ENCODE measurements at places on chromosomes 7 and 10.

DNA sequence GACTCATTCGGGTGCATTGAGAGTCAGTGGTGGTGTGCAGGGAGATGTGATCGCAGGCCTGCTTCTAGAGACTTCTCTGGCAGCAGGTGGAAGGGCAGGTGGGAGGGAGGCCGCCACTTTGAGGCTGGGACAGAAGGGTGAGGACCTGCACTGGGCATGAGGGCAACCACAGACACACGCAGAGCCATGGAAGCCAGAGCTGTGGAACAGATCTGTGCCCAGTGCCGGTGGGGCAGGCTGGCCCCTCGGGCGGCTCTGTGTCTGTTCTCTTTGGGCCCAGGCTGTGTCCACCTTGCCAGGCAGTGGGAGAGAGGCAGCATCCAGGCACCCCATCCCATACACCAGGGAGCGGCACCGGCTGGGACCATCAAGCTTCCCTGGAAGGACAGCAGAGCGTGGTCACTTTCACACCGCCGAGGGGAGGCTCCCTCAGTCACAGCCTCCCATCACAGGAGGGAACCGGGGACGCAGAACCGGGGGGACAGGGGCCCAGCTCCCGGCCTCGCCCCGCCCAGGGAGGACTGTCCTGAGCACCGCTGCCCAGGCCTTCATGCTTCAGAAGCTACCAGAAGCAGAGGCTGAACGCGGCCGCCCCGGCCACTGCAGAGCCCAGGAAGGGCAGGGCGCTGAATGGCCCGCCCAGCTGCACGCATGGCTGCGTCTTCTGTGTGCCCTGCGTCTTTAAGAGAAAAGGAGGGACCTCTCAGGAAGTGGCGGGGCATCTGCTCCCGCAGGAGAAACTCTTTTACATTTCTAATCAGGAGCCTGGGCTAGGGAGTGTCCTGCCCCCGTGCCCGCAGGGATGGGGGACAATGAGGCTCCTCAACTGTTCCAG, 32.1 kb downstream of the EN2 start:
- no peak for DNase-seq

GRCh38 chr10:30671026-30671616, 41.6 kb upstream of the LYZL2 start:
- DNase-seq, result peak; percentile 63

DNA sequence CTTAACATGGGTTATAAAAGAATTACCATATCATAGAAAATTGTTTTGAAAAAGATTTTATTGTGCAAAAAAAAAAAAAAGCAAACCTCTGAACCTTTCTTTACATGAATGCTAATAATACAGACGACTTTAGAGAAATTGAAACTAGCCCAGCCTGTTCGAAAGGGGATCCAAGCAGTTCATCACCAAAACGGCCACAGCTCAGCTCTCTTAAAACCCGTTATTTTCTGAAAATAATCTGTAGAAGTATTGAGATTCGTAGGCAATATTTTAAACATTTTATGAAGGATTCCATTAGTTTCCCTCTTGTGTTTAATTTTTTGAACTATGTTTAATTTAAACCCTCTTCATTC, 9.9 kb upstream of the GSAP start:
- no peak for DNase-seq

- no peak for DNase-seq
Observed at GRCh38 chr10:28058746-28059145, 59.9 kb upstream of the ODAD2 start.

GRCh38 chr7:134089446-134089845, 37.7 kb upstream of the LRGUK start:
- DNase-seq, result no peak

- no peak for DNase-seq
Observed at GRCh38 chr10:88931548-88931947, 21.0 kb downstream of the ACTA2 start.

DNA sequence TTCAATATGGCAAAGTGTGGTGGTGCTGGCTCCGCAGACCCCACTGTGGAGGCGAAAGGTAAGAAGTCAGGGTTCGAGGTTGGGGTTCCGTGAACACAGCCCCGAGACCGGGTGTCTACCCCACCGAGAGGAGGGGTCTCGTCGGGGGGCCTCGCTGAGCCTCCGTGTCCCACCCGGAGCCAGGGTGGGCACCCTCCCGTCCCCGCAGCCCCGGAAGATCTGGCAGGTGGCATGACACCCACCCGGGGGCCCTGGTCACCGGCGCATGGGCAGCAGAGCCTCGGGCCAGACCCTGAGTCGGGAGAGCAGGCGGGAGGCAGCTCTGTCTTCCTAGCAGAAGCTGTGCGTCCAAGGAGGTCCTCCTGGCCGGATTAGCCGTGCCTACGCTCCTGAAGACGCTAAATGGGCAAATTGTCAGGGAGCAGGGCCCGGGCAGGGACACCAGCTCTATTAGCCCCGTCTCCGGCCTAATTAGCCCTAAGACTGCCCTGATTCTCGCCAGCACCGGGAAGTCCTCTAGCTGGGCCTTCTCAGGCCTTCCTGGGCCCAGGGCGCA, 56.4 kb downstream of the UNCX start:
- DNase-seq, result no peak

- DNase-seq, result no peak
Observed at GRCh38 chr7:40544221-40544723, 409.5 kb downstream of the SUGCT start.

DNA sequence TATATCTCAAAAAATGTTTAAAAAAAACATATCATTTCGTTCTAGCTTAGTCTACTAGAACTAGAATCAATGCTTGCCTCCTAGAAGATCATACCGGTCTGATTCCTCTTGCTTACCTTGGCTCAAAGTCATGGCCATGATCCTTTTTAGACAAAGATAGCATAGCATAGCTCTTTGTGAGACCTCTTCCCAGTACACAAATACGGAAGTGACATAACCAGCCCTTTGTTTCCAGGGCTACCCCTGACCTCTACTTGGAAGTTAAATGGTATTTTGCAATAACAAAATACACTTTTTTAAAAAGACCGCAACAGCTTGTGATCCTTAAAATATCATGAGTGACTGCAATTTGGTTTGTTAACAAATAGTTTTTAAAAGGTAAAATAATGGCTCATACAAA, 130.7 kb upstream of the NOBOX start:
- DNase-seq, result no peak

- no peak for DNase-seq
Observed at GRCh38 chr10:78316451-78316931, 282.8 kb downstream of the RPS24 start.

- DNase-seq, result no peak
Observed at GRCh38 chr7:96728139-96728538, 18.5 kb upstream of the SEM1 start.

DNA sequence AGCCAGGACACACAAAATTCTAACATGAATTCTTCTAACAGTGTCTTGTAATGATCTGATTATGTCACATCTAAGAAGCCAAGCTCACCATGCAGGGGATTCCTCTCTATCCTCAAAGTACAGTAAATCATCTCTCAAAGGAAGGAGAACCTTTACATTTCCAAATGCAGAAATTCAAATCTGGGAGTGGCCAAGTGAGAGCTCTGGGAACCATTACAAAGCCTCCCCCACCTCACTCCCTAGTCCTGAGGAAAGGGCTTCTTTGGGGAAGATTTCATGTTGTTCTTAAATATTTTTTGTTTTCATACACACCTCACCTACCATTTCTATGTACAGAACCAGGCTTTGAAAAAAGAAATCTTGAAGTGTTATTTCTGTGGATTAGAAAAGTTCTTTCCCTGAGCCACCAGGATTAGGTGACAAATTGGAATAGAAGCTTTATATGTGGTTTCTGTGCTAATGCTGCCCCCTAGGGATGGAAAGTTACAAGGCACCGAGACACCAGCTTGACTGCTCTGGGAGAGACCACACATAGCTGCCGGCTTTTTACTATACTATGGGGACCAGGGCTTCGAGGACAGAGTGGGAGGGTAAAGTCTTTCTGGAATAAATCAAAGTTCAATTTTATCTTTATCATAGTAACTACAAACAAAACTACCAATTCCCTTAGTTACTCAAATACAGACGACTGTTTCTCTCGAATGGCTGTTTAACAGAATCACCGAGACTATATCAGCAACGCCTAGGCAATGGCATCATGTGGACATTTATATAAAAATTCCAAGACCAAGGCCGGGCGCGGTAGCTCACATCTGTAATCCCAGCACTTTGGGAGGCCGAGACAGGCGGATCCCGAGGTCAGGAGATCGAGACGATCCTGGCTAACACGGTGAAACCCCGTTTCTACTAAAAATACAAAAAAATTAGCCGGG, 116.1 kb downstream of the RNF216 start:
- DNase-seq, result peak; percentile 81

- DNase-seq, result no peak
Observed at GRCh38 chr10:61063901-61064300, 119.9 kb upstream of the RHOBTB1 start.

GRCh38 chr7:131103997-131104396, 223.7 kb upstream of the MKLN1 start:
- no peak for DNase-seq

- no peak for DNase-seq
Observed at GRCh38 chr7:2040201-2040892, 192.4 kb downstream of the MAD1L1 start.

GRCh38 chr10:113122947-113123346, 172.9 kb downstream of the TCF7L2 start:
- DNase-seq, result no peak

DNA sequence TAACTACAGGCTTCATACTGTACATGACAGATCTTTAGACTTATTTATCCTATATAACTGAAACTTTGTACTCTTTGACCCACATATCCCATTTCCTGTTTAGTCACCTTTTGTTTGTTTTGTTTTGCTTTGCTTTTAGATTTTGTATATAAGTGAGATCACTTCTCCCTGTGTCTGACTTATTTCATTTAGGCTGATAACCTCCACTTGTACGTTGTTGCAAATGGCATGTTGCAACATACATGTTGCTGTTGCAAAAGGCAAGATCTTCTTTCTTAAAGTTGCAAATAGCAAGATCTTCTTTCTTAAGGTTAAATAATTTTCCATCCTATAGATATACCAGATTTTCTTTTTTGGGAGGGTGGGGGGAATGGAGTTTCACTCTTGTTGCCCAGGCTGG, 341.5 kb downstream of the OTUD1 start:
- DNase-seq, result no peak

DNA sequence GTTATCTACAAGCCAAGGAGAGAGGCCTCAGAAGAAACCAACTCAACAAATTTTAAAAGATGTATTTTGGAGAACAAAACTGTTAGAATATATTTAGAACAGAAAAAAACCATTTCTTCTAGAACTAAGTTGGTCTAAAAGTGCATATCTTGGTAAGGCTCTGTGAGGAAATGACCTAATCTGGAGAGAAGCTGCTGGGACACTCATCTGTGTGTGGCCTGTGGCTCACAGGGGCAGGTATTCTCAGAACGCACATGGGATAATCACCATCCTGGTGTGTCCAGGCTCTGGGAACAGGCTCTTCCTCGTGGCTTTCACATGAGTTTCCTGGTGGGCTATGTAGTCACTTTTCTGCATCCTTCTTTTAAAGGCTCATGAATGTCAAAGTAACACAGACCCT, 38.1 kb upstream of the PRSS1 start:
- DNase-seq, result no peak

- DNase-seq, result no peak
Observed at GRCh38 chr10:29723726-29724125, 89.0 kb upstream of the SVIL start.

- DNase-seq, result no peak
Observed at GRCh38 chr10:99905971-99906370, 103.8 kb downstream of the DNMBP start.

DNA sequence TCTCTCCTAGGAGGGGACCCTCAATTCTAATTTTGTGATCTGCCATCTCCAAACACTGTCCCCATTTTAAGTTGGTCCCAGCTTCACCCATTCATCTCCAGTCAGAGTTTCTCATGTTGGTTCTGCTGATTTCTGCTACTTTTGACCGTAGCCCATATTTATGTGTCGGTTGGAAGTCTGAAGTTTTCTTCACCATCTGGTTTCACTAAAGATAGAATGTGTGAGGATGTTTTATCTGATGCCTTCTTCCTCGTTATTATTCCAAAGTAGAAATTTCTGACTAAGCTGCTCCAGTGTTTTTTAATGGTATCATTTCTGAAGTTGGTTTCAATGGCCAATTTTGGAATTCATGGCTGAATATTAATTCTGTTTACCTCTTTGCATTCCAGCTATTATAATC, 21.3 kb upstream of the IFIT2 start:
- no peak for DNase-seq

All from hematopoietic multipotent progenitor cell treated with erythropoietin and hydrocortisone succinate and interleukin-3 and kit ligand, for 17 days (in vitro differentiated cells).